PC-9 (cell line): ENCODE measurements at places on chromosomes 4 and X. TPM values are rescaled to one million over a fixed set of nuclear protein-coding genes. Genes with fewer than 3 reads are reported as not detected.

DNA sequence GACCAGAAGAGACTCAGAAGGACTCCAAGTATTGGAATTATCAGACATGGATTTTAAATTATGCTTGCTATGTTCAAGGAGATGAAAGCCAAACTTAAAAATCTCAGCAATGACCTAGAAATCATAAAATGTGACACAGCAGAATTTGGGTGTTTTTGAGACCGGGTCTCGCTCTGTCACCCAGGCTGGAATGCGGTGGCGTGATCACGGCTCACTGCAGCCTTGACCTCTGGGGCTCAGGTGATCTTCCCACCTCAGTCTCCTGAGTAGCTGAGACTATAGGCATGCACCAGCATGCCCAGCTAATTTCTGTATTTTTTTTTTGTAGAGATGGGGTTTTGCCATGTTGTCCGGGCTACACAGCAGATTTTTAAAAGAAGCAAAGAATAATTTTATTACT is 12.7 kb downstream of the TAB3 start:
- no peaks in the 10 kb centered on the region for H3K27me3 ChIP-seq
- H3K27ac ChIP-seq, result peak overlapping the region; percentile 95
- peak; percentile 45 for DNase-seq
- peaks cover 46% of the 10 kb centered on the region for H3K4me1 ChIP-seq

- H3K27me3 ChIP-seq, result no peaks in the 10 kb centered on the region
- peak; percentile 51 for DNase-seq
- peaks cover 16% of the 10 kb centered on the region for H3K4me1 ChIP-seq
- H3K36me3 ChIP-seq, result no peaks in the 10 kb centered on the region
- H3K4me3 ChIP-seq, result no peak overlapping the region
- H3K27ac ChIP-seq, result peak overlapping the region; percentile 67
Observed at GRCh38 chrX:2351321-2351720, 149.5 kb downstream of the DHRSX start.

The SLC9B1 gene
- 0.60 TPM in 1 of 2 replicates, not detected in the other for total RNA-seq

GRCh38 chr4:183755596-183755995 is 96.5 kb downstream of the TRAPPC11 start:
- no peak overlapping the region for H3K27ac ChIP-seq
- H3K4me3 ChIP-seq, result no peak overlapping the region
- H3K27me3 ChIP-seq, result no peaks in the 10 kb centered on the region
- peaks cover 24% of the 10 kb centered on the region for H3K4me1 ChIP-seq
- no peaks in the 10 kb centered on the region for H3K36me3 ChIP-seq

- H3K27ac ChIP-seq, result no peak overlapping the region
- DNase-seq, result no peak
- no peaks in the 10 kb centered on the region for H3K4me1 ChIP-seq
- no peak overlapping the region for H3K4me3 ChIP-seq
- H3K27me3 ChIP-seq, result no peaks in the 10 kb centered on the region
Observed at GRCh38 chr4:81687471-81687870, 215.8 kb upstream of the RASGEF1B start.

The DCUN1D4 gene
- total RNA-seq, result 24.9 and 25.3 TPM in 2 replicates

DNA sequence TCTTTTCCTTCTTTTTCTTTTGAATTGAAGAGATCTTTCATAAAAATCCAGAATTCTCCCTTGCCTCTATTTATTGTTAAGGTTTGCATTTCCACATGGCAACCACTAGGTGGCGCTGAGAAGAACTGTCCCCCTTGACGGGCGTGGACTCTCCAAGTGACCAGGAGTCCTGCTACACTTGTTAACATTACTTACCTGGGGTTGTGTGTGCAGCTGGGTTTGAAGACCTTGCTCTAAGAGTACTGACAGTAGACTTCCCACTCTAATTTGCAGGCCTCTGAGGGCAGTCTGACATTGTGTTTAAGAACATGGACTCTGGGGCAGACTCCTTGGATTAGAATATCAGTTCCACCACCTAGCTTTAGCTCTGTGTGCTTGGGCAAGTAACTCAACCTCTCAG is 52.8 kb downstream of the GPRIN3 start:
- no peaks in the 10 kb centered on the region for H3K27me3 ChIP-seq
- no peak overlapping the region for H3K27ac ChIP-seq
- H3K4me1 ChIP-seq, result no peaks in the 10 kb centered on the region
- no peaks in the 10 kb centered on the region for H3K36me3 ChIP-seq
- DNase-seq, result no peak
- H3K4me3 ChIP-seq, result no peak overlapping the region

GRCh38 chr4:90840828-90841227 is 713.6 kb downstream of the CCSER1 start:
- H3K36me3 ChIP-seq, result no peaks in the 10 kb centered on the region
- no peak for DNase-seq
- no peak overlapping the region for H3K4me3 ChIP-seq
- no peak overlapping the region for H3K27ac ChIP-seq
- no peaks in the 10 kb centered on the region for H3K4me1 ChIP-seq
